ENCODE measurements at places on chromosomes 16 and 17. TPM values are rescaled to one million over a fixed set of nuclear protein-coding genes. Genes with fewer than 3 reads are reported as not detected.

DNA sequence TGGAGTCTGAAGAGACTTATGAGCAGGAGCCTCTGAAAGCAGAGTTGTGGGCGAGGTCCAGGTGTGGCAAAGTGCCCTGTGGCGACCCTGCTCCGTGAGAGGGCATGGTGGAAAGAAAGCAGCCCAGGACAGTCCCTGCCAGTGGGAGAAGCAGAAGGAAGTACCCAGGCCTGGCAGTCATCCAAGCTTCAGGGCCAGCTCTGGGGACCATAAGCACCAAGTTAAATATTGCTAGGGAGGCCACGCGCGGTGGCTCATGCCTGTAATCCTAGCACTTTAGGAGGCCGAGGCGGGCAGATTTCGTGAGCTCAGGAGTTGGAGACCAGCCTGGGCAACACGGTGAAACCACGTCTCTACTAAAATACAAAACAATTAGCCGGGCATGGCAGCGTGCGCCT lies 4.9 kb upstream of the ASGR1 start:
- peak; percentile 85 for DNase-seq
- H3K27ac ChIP-seq: peak overlapping the region; percentile 36
- H3K4me3 ChIP-seq: no peak overlapping the region
- H3K36me3 ChIP-seq: no peaks in the 10 kb centered on the region

GRCh38 chr17:33986566-33986965 lies 268.5 kb upstream of the CCL2 start:
- no peak overlapping the region for H3K4me3 ChIP-seq
- H3K4me1 ChIP-seq: no peaks in the 10 kb centered on the region
- no peaks in the 10 kb centered on the region for H3K27me3 ChIP-seq
- DNase-seq: no peak
- no peaks in the 10 kb centered on the region for H3K36me3 ChIP-seq
- no peak overlapping the region for H3K27ac ChIP-seq

- no peak overlapping the region for H3K4me3 ChIP-seq
- peaks cover 33% of the 10 kb centered on the region for H3K36me3 ChIP-seq
- H3K27me3 ChIP-seq: no peaks in the 10 kb centered on the region
- DNase-seq: no peak
- H3K4me1 ChIP-seq: peaks cover 15% of the 10 kb centered on the region
- H3K27ac ChIP-seq: no peak overlapping the region
Measured at GRCh38 chr16:15636392-15636873, 6.5 kb downstream of the MARF1 start.

DNA sequence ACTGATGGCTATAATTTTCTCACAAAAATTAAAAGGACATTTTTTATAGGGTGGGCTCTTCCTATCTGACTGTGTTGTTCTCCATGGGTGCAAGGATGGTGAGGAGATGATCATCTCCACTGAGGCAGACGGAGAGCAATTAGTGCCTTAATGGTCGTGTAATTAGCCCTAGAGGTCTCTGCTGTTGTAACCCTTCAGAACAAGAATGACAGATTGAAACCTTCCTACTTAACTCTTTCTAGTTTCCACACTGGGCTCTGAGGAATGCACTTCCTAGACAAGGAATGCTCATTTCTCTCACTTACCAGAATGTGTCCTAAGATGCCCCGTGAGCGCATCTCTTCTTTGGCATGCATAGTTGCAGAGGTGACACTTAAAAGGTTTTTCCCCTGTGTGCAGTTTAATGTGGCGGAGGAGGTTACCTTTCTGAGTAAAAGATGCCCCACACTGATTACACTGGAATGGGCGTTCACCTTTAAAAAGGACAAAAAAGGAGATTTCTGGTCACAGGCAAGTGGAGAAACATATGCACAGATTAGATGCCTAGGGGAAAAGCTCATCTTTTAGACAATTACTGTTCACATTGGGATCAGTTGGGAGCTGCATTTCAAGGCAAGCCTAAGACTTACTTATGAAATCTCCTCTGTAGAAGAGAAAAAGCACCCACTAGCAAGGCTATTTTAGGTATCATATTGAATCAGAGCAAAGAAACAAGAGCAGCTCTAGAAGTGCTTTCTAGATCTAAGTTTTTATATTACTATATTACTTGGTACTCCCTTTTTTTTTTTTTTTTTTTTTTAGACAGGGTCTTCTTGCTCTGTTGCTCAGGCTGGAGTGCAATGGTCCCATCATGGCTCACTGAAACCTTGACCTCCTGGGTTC lies 53.6 kb downstream of the GRB7 start:
- no peaks in the 10 kb centered on the region for H3K4me1 ChIP-seq
- no peaks in the 10 kb centered on the region for H3K36me3 ChIP-seq

DNA sequence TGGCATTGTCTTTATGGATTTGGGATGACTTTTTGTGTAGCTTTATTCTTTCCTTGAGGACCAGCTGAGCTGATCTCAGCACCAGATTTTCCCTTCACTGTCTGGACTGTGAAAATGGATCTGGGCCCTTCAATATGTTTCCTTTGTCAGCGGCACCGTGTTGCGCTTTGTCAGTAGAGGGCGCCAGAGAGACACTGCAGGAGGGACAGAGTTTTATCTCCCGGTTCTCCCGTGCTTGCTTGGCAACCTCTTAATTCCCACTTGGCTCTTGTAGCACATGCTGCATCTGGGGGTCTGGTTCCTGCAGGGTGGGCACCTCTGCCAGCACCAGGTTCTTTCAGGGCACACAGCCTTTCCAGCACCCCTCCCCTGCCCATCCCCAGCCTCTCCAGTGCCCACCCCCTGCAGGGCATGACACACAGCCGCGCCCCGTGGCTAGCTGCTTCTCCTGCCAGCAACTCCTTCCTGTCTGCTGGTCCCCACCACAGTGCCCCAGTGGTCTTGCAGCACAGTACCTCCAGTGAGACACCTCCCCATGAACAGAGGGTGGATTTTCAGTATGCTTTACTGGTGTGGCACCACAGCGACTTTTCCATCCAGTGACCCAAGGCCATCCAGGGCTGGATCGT lies 19.6 kb downstream of the OR1D5 start:
- H3K4me3 ChIP-seq: no peak overlapping the region
- H3K27me3 ChIP-seq: no peaks in the 10 kb centered on the region
- DNase-seq: no peak
- H3K36me3 ChIP-seq: no peaks in the 10 kb centered on the region

DNA sequence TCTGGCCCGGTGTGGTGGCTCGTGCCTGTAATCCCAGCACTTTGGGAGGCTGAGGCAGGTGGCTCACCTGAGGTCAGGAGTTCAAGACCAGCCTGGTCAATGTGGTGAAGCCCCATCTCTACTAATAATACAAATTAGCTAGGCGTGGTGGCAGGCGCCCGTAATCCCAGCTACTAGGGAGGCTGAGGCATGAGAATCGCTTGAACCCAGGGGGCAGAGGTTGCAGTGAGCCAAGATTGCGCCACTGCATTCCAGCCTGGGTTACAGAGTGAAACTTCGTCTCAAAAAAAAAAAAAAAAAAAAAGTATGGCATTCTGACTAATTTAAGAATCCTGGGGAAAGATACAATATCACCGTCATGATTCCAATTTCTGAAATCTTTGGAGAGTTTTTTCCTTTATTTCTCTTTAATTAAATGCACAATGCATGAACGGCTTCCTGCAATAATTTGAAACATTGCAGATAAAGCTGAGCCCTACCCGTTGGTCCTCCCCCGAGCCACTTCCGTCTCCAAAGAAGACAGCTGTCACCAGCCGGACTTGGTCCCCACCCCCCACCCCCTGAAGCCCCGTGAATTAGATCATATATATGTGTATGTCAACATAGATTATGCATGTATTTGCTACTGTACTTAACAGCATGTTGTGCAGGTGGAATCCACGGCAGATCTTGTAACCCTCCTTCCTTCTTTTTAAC lies 142.6 kb upstream of the PLCG2 start:
- peaks cover 15% of the 10 kb centered on the region for H3K4me1 ChIP-seq
- DNase-seq: no peak
- H3K4me3 ChIP-seq: no peak overlapping the region
- H3K27ac ChIP-seq: no peak overlapping the region
- H3K36me3 ChIP-seq: no peaks in the 10 kb centered on the region
- H3K27me3 ChIP-seq: no peaks in the 10 kb centered on the region

DNA sequence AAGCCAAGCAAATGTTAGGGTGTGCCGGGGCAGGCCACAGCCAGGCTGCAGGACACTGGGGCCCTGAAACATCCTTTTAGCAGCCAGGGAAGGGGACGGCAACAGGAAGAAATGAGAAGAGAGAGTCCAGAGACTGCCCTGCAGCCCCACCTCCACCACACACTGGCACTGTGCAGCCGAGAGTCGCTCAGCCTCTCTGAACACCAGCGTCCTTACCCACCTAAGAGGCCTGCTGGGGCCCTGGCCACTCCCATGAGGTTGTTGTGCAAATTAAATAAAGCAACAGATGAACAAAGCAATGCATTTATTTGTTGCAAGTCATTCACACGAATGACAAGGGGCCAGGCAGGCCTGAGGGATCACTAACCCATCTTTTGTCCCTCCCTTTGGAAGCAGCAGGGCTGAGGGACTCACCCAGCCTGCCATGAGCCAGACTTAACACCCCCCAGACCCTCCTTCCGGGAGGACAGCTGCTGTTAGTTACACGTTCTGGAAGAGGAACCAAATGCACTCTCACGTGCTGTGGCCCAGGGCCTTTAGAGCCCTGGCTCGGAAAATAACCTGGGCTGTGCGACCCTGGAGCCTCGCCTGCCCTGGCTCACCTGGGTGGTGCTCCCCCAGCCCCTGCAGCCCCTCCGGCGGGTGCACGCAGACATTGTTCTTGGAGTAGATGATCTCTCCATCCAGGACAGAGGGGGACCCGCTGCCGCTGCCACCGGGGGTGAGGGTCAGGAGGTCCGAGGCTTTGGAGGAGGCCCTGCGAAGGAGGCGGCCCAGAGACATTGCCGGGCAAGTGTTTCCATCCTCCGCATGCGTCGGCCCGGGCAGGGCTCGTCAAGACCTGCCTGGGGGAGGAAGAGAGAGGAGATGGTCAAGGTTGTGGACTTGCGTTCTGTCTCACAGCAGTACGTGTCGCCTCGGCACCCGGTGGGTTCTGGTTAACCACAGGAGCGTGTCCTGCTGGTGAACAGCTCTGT lies 22.6 kb downstream of the TBC1D16 start:
- DNase-seq: no peak
- no peak overlapping the region for H3K4me3 ChIP-seq
- H3K36me3 ChIP-seq: no peaks in the 10 kb centered on the region

- H3K27me3 ChIP-seq: no peaks in the 10 kb centered on the region
- H3K27ac ChIP-seq: no peak overlapping the region
Measured at GRCh38 chr16:28932339-28933141, 769 bp downstream of the CD19 start.

DNA sequence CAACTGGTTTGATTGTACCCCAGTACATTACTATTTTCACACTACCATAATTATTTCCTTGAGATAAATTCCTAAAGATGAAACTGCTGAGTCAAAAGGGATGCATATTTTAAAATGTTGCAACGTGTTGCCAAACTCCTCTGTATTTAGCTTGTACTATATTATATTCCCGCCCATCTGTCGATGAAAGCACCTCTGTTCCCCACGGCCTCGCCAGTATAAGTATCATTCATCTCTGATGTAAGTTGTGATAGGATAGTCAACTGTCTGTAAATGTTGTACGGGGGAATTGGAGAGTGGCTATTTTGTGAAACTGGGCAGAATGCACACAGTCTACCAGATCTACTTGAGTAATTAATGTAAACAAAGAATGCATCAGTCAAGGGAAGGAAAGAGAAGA lies 47.7 kb upstream of the TNRC6A start:
- H3K36me3 ChIP-seq: no peaks in the 10 kb centered on the region
- no peak for DNase-seq
- no peak overlapping the region for H3K4me3 ChIP-seq
- H3K27ac ChIP-seq: no peak overlapping the region
- peaks cover 14% of the 10 kb centered on the region for H3K4me1 ChIP-seq

GRCh38 chr16:17205279-17206211 lies 265.2 kb downstream of the XYLT1 start:
- peak; percentile 25 for DNase-seq
- no peaks in the 10 kb centered on the region for H3K27me3 ChIP-seq
- no peaks in the 10 kb centered on the region for H3K36me3 ChIP-seq
- H3K27ac ChIP-seq: peak overlapping the region; percentile 46

GRCh38 chr17:45584092-45585036 lies 93.8 kb upstream of the PLEKHM1 start:
- peak; percentile 65 for DNase-seq
- H3K4me3 ChIP-seq: peak overlapping the region; percentile 21
- peak overlapping the region; percentile 43 for H3K27ac ChIP-seq

DNA sequence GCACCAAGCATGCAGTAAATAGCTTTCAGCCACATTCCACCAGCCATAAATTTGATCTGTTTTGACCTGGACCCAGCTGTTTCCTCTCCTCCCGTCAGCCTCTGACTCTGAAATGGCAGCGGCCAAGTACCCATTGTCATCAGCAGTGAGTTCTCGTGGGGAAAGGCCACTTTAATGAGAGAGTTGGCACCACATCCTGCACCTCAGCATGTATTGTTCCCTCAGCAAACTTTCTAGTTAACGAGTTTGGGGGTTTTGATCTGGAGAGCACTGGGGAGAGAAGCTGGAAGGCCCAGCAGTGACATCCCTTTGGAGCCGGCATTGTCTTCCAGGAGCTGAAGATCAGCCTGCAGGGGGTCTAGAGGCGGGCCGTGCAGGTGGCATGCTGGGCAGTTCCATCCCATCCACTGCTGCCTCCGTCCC lies 84.9 kb downstream of the RPA1 start:
- H3K4me3 ChIP-seq: no peak overlapping the region
- no peaks in the 10 kb centered on the region for H3K36me3 ChIP-seq
- no peak for DNase-seq
- H3K27me3 ChIP-seq: peaks cover 3% of the 10 kb centered on the region

Gene B9D1
- 53.4 TPM for total RNA-seq

Gene ABCC11
- not detected for total RNA-seq

Gene CACNG5
- 0.52 TPM for total RNA-seq

Gene C17orf107
- 11.9 TPM for total RNA-seq

Gene TSPOAP1
- total RNA-seq: 21.0 TPM
